ENCODE measurements at places on chromosomes 2 and 18. TPM values are rescaled to one million over a fixed set of nuclear protein-coding genes. Genes with fewer than 3 reads are reported as not detected.

CBLN2 gene
- not detected for total RNA-seq

TMEFF2 gene
- not detected for total RNA-seq

UGT1A1 gene
- not detected for total RNA-seq

KANSL3 gene
- 60.2 TPM for total RNA-seq

KYNU gene
- total RNA-seq = 1.8 TPM

HNRNPLL gene
- 29.4 TPM for total RNA-seq

CDK15 gene
- not detected for total RNA-seq

ELOA2 gene
- not detected for total RNA-seq

All from T-cell (primary cell).